ENCODE measurements at places on chromosomes 12 and 14.

- DNase-seq = peak; percentile 88
Measured at GRCh38 chr12:6323340-6323994, 13.0 kb downstream of the PLEKHG6 start.

DNA sequence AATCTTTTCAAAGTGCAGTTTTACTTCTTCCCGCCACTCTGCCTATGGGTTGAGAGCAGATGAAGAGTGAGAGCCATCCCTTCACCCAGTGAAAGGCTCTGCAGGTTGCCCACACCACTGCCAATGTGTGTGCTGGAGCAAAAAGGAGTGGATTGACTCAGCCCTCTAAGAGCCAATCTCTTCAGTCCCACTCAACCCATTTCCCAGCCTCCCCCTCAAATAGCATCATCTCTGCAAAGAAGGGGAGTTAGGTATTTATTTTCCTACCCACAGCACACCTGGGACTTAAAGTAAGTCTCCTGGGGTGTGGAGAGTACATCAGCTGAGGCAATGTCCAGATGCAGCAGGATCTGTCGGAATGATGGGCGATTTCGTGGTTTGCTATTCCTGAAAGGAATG is 15.3 kb downstream of the MAP3K12 start:
- no peak for DNase-seq

GRCh38 chr12:90111791-90112580 is 403.3 kb upstream of the ATP2B1 start:
- DNase-seq = peak; percentile 34

DNA sequence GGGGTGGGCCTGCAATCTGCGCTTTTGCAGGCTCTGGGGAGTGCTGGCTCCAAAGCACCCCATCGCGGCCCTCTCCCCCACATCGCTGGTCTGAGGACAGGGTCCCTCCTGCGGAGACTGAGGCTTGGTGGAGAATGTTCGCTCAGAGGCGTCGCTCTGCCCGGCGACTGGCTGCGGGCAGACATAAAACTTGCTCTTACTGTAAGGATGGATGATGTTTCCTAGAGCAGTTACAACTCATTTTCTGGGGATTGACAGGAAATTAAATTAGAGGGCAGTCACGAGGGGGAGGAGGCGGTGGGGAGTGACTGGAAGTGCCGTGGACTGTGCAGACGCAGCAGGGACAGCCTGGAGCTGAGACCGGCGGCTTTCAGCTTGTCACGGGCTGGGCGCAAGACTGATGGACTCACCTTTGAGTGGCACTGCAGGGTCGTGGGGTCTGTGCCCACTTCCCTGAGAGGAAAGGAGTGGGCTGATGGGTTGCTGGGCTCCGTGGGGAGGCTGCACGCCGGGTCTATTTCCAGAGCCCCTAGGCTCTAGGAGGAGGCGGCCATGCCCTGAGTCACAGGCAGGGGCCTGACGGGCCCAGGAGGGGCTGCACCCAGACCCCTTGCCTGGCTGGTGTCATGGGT is 32.8 kb downstream of the NOC4L start:
- no peak for DNase-seq

Measured in NCI-H82 (cell line).